HepG2 (cell line): ENCODE measurements at places on chromosomes 7 and 10.

- no peak for DNase-seq
These were observed 6.9 kb downstream of the ZNF777 start for GRCh38 chr7:149454006-149454405.

GRCh38 chr7:44881066-44881600 lies 4.2 kb downstream of the PURB start:
- no peak for DNase-seq

DNA sequence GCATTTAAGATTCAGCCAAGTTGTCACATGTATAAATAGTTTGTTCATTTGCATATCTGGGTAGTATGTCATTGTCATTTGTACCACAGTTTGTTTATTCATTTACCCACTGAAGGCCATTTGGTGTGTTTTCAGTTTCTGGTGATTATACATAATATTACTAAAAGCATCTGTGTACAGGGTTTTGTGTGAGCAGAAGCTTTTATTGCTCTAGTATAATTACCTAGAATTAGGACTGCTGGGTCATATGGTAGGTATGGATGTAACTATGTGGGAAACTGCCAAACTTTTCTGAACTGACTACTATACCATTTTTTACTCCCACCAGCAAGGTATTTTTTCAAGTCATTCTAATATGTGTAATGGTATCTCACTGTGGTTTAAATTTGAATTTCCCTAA lies 584.0 kb upstream of the GHITM start:
- DNase-seq: no peak

GRCh38 chr7:4010923-4011656 lies 671.0 kb upstream of the FOXK1 start:
- no peak for DNase-seq

DNA sequence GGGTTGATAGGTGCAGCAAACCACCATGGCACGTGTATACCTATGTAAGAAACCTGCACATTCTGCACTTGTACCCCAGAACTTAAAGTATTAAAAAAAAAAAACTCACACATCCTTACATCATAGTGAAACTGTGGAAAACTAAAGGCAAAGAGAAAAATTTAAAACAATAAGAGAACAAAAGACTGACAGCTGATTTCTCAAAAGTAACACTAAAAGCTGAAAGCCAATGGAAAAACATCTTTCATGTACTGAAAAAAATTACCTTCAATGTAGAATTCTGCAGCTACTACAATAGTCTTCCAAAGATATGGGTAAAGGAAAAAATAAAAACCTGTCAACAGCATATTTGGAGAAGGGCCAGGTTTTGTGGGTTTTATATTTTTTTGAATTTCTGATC lies 729.1 kb upstream of the NRP1 start:
- no peak for DNase-seq

DNA sequence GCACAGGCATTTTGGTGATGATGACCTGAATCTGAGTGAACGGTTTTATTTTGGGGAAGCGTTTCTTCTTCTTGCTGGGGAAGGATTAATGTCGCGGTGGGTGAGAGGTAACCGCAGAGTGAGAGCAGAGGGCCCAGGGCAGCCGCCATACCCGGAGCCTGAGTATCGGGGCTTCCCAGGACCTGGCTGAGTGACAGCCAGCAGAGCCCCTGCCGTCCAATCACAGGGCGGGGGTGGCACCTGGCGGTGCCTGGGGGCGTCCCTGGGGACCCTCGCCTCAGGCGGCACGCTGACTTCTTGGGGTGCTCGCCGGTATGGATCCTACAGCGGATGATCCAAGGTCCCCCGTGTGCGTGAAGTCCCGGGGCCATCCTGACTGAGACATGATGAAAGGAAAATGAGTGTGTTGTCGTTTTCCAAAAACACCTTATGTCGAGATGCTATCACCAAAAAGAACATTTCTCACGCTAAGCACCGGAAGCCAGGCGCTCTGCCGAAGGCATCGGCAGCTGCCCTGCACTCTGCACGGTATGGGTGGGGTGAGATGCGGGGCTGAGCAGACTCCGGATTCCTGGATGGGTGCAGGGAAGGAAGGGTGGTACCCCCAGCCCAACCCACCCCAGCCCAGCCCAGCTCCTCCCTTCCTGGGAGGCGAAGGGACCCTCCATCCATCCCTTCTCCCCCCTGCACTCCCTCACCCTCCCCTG lies 227.9 kb upstream of the SHH start:
- no peak for DNase-seq

GRCh38 chr7:84161398-84161797 lies 33.2 kb downstream of the SEMA3A start:
- no peak for DNase-seq

DNA sequence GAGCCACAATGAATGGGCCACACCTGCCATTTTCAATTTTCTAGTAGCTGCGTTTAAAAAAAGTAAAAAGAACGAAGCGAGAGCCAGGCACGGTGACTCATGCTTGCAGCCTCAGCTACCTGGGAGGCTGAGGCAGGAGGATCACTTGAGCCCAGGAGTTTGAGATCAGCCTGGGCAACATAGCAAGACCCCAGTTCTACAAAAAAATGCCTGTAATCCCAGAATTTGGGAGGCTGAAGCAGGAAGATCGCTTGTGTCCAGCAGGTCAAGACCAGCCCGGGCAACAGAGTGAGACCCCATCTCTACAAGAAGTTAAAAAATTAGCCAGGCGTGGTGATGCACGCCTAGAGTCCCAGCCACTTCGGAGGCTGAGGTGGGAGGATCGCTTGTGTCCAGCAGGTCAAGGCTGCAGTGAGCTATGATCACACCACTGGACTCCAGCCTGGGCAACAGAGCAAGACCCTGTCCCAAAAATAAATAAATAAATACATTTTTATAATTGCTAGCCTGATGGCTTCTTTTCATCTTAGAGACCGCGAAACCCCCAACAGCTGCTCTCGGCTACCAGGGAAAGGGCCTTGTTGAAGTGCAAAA lies 32.1 kb downstream of the MICALL2 start:
- DNase-seq: no peak

DNA sequence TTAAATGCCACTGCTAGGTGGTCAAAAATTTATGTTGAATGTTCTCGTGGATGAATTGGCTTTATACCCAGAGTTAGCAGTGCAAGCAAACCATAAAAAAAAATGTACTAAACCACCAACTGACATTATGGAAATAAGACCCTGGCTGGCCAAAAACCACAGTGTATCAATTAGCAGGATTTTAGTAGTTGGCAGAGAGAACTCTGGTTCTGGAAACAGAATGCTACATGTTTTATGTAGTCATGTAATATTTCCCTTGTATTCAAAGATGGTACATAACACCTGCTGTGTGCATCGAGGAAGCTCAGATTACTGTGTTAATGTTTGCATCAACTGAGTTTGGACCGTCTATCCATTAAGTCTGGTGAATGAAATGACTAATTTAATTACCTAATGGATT lies 618.5 kb downstream of the CCSER2 start:
- no peak for DNase-seq

- no peak for DNase-seq
These were observed 86.3 kb downstream of the TRRAP start for GRCh38 chr7:98964596-98964995.

DNA sequence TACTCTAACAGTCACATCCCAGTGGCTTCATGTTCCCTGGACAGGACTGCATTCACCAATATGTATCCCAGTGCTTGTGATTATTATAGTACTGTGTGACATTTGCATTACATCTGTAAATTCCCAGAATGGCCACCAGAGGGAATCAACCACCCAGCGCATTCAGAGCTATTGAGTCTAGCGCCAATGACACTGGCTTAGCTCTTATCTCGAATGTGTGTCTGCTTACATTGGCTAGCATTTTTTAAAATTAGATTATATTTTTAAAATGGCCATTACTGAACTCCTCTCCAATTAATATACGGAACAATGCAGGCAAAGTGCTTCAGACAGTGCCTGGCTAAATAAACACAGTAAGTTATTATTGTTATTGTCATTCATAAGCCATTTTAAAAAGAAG lies 36.3 kb downstream of the TRIL start:
- peak; percentile 69 for DNase-seq

GRCh38 chr7:114865564-114865963 lies 56.3 kb upstream of the MDFIC start:
- DNase-seq: peak; percentile 8

DNA sequence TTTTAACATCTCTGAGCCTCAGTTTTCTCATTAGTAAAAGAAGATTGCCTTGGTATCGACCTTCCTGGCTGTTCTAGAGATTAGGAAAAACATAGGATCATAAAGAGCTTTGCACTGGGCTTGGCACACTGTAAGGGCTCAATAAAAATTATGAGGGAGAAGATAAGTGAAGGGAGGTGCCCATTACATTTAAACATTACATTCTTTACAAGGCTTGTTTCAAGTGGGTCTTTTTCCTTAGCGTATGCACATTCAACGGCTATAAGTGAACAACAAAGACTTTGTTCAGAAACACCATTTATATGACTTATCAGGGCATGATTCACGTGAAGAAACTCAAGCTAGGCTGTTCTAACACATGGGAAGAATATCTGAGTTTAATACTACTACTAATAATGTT lies 351.9 kb upstream of the NPVF start:
- DNase-seq: no peak

- no peak for DNase-seq
These were observed 30.4 kb downstream of the SUGCT start for GRCh38 chr7:40165216-40165615.

- DNase-seq: no peak
These were observed 32.5 kb downstream of the NUB1 start for GRCh38 chr7:151374139-151374538.

- no peak for DNase-seq
These were observed 320.5 kb downstream of the DGKB start for GRCh38 chr7:14582010-14582409.

- DNase-seq: no peak
These were observed 49.6 kb downstream of the LGI1 start for GRCh38 chr10:93807371-93807770.

- no peak for DNase-seq
These were observed 63.0 kb downstream of the AOAH start for GRCh38 chr7:36661135-36661840.

GRCh38 chr7:25840209-25840792 lies 311.7 kb upstream of the NFE2L3 start:
- DNase-seq: no peak

GRCh38 chr10:98956576-98957260 lies 278.9 kb downstream of the HPSE2 start:
- DNase-seq: no peak

DNA sequence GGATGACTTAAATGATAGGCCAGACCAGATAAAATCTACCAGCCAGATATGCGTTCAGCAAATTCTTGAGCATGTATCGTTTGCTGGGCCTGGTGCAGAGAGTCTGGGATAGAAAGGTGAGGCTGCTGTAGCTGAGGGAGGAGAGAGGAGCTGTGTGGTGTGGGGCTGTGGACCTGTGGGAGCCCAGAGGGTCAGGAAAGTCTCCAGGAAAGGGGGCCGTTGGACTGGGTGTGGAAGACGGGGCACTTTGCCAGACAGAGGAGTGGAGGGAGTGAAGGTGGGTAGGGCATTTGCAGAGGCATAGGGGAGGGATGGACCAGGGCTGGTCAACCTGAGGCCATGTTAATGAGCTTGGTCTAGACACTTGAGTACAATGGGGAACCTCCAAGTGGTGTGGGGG lies 124.7 kb upstream of the UNC5B start:
- DNase-seq: no peak

- no peak for DNase-seq
These were observed 230.8 kb upstream of the GHITM start for GRCh38 chr10:83908506-83908905.

DNA sequence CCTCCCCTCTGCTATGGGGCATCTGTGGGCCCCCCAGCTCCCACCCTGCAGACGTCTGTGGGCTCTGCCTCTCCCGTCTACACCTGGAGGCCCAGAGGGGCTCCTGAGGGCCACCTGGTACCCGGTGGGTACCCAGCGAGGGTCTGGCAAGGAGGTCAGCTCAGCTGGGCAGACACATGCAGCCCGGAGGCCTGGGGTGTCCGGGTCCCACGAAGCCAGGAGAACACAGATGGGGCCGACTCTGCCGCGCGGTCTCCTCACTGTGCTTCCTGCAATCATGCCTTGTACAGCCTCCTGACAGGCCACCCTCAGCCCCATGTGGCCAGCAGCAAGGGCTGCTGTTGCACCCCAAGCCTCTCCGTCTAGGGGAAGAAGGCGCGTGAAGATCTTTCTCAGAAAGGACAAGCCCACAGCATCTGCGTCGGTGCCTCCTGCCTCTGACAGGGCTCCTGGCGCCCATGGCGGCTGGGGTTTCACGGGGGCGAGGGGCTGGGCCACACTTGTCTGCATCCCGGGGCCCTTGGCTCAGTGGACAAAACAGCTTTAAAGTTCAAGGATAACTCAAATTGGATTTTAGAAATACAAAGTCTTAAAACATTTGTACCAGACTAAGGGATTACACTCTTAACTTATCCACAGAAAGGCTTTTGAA lies 391.3 kb downstream of the DNAJB6 start:
- DNase-seq: no peak

GRCh38 chr7:86920154-86920553 lies 139.3 kb downstream of the ELAPOR2 start:
- no peak for DNase-seq

GRCh38 chr10:88852327-88852726 lies 683 bp upstream of the ANKRD22 start:
- no peak for DNase-seq

DNA sequence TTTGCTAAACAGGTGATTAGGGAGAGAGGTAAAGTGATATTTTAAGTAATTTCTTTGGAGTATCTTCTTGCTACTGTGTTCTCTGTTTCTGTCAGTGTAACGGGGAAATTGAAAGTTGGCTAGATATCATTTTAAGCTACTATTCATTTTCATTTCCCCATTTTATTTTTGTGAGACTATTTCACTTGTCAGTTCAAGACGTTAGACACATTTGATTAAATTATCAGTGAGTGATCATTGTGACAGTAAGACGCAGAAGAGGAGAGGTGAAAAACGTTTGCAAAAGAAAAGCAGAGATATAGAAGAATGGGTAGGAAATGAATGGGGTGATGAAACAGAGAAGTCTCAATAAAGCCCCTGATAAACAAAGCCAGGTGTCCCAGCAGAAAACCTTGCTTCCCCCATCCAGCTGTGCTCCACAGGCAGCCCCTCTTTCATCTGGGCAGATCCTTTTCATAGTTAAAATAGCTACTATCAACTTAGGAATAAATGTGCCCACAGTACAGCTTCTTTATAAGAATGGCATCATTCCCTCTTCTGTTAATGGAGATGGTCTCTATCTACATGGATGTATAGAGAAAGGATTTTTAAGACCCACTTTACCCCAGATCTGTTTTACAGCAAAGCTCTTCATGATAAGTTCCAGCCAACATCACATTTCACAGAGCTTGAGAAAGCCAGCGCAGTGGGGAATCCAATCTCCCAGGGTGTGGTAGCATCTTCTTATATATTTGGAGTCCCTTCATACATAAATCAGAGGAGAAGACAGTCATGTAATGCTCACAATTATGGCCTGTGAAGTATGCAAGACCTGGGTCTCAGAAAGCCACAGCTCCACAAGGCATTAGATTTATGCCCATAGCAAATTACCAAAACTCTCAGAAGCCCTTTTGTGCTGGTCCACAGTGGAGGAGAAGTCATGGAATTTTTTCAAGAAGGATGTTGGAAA lies 138.1 kb upstream of the ITGB1 start:
- DNase-seq: no peak

GRCh38 chr7:75649462-75649861 lies 89.3 kb downstream of the HIP1 start:
- no peak for DNase-seq
